ENCODE measurements at places on chromosomes 1 and 21.

GRCh38 chr1:40788561-40789341 is 5.2 kb downstream of the KCNQ4 start:
- DNase-seq: no peak

DNA sequence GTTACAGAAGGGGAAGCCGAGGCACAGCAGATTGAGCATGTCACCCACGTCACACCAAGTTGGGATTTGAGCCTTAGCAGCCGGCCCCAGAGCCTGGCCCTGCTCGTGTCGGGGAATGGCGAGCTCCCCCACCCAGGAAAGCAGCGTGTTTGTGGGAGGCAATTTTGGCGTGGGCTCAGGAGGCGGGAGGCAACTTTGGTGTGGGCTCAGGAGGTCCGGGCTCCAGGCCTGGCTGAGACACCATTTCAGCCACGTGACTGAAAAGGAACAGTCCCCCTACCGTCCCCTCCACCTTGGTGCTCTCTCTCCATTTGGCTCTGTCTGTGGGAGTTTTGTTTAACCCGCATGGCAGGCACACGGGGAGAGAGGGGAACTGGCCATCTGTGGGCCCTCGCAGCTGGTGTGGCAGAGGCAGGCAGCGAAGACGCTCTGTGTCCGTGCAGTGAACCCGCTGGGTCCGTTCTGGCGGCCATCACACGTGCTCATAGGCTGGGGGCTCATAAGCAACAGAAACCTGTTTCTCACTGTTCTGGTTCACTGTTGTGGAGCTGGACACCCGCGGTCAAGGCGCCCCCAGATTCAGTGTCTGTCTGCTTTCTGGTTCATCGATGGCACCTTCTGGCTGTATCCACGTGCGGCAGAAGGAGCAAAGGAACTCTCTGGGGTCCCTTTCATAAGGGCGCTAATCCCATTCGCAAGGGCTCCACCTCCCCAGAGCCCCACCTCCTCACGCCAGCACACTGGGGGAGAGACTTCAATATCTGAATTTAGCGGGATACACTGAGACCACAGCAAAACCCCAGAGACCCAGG is 110.2 kb downstream of the CRYAA start:
- DNase-seq: no peak

DNA sequence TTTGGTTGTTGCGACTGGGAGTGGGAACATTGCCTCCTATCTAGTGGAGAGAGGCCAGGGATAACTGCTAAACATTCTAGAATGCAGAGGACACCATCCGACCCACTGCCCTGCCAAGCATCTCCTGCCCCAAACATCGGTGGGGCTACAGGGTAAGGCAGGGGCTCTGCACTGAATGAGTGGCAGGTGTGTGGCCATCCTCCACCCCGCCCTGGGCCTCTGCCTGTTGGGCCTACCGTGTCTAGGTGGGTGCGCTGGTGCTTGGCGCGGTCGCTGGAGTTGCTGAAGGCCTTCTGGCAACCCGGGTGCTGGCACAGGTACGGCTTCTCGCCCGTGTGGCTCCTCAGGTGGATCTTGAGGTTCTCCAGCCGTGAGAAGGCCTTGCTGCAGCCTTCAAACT is 70.4 kb downstream of the DMRTB1 start:
- no peak for DNase-seq

- DNase-seq: peak; percentile 30
These were observed 79.5 kb downstream of the BEND5 start for GRCh38 chr1:48697066-48697707.

GRCh38 chr1:205298191-205298994 is 23.2 kb downstream of the NUAK2 start:
- DNase-seq: peak; percentile 97

GRCh38 chr1:1223891-1224290 is 7.9 kb downstream of the SDF4 start:
- no peak for DNase-seq

- DNase-seq: no peak
These were observed 7.7 kb upstream of the CLCA1 start for GRCh38 chr1:86460998-86461397.

DNA sequence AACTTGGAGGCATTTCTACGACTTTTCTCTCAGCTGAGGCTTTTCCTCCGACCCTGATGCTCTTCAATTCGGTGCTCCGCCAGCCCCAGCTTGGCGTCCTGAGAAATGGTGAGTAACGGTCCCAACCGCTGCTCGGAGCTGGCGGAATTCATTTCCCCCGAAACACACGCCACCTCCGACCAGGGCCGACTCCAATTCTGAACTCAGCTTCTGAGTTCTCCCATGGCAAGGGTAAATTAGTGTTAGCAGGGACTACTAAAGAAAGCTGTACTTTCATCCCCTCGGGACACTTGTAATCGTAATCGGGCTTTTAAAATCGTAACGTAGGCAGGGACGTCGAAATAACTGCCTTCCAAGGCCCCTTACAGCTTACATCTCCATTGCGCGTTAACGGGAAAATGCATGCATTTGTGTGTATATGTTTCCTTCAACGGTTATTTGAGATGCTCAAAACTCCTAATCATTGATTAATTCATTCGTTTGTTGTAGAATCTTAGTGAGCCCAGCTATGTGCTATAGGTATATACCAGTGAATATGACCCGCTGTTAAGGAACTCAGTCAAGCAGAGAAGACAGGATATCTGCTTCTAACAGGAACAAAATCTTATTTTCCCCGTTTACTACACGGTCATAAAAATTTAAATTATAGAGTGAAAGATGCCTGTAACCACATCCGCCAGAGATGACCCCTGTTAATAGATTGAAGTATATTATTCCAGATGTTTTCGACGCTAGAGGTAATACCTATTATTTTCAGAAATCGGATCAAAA is 472 bp downstream of the DTL start:
- no peak for DNase-seq

DNA sequence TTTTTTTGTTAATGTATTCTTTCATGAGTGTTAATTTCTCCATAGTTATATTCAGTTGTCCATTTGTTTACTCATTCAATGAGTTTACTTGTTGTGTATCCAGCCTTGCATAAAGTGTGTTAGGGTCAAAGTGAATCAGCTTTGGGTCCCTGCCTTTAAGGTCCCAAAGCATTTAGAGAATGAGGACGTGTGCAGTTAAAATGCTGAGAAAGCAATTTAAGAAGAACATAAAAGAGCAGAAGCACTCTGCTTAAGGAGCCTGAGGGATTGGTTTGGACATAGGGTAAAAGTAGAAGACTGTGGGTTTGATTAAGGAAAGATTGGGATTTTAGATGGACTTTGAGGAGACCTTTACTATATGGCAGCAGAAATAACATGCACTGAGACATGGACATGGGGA is 3.5 kb downstream of the OR14I1 start:
- DNase-seq: no peak

DNA sequence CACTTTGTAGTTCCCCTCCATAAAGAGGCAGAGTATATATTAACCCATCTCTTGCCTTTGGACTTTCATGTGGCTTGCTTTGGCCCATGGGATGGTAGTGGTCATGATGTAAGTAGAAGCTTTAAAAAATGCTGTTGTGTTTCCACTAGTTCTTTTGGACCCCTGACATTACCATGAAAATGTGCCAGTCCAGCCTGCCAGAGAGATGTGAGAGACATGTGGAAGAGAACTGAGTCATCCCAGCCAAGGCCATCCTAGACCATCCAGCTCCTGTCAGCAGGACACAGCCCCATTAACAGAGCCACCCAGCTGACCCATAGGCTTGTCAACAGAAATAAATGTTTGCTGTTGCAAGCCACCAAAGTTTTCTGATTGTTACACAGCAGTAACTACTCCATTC is 3.9 kb upstream of the CD101 start:
- no peak for DNase-seq

GRCh38 chr1:30790850-30791778 is 33.5 kb upstream of the LAPTM5 start:
- no peak for DNase-seq

GRCh38 chr1:174262349-174263241 is 103.3 kb downstream of the RABGAP1L start:
- DNase-seq: peak; percentile 56

- no peak for DNase-seq
These were observed 38.0 kb upstream of the COL18A1 start for GRCh38 chr21:45366931-45367401.

DNA sequence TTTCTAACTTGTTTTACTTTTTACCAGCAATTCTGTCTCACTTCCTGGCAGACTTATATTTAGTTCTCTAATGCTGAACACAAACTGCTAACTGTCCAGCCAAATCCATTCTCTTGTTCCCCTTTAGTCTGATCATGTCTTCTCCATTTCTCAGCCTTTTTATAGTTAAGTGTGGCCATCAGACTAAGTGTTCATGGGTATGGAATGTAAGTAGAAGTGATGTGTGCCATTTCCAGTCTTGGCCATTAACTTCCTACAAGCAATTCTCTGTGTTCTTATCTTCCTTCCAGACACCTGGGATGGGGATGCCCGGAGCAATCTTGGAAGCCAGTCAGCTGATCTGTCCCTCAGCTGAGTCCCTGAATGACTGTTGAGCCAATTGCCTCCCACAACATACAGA is 165.8 kb downstream of the ST6GALNAC3 start:
- no peak for DNase-seq

DNA sequence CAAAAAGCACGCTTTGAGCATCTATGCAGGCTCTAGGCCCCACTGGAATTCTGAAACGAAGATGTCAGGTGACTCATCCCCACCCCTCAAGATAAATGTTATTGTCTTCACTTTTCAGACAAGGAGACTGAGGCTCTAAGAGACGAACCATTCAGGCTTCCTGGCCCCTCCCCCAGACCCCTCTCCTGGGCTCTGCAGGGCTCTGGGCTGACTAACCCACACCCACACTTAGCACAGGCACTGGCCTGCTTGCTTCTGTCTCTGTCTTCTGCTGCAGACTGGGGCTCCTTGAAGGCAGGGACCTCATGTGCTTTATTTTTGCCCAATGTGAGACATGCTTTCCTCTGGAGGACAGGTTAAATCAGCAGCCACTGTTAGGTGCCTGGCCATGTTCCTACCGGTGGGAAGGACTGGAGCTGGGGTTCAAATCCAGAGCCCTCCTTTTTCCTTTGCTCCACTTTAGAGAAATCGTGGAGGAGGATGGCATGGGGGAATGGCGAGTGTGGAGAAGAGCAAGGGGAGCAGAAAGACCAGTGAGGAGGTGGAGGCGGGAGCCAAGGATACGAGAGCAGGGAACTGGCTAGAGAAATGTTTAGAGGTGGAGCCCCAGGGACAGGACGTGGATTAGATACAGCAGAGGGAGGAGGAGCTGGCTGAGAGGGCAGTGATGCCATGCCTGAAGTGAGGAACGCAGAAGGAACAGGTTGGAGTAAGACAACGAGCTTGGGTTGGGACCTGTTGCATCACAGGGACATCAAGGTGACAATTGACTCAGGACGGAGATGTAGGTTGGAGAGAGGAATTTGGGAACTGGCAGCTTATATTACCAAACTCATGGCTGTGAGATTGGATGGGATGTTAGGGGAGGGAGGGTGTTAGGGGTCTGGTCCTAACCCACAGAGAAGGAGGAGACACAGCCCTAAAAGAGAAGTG is 1.7 kb downstream of the TMEM125 start:
- peak; percentile 23 for DNase-seq

GRCh38 chr1:205430696-205431305 is 8.9 kb upstream of the LEMD1 start:
- DNase-seq: peak; percentile 63

DNA sequence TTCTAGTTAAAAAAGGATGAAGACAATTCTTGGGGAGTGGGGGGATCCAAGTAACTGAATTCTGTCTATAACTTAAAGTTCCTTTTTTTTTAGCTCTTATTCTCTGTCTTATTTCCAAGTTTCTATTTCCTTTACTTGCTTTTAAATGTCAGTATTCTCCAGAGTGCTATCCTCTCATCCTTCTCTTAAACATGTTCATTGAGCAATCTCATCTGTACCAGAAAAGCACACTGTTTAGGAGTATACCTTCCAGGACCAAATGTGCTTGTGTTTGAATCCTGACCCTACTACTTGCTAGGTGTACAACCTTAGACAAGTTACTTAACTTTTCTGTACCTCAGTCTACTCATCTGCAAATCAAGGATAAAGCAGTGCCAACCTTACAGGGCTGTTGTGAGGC is 50.1 kb downstream of the AKT3 start:
- DNase-seq: no peak

DNA sequence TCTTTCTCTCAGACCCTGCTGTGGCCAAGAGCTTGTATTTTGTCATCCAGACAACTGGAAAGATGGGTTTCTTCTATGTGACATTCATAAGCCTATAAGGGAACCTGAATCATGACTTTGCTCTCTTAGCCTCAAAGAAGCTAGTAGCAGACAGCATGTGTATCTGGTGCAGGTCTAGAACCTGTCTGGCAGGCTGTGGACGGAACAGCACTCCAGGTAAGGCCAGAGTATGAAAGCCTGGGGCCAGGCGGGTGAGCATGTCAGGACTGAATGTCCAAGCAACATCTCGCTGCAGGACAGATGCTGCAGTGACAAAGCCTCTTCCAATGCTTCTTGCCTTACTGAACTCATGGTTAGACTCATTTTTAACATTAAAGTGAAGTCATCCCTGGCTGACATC is 32.8 kb downstream of the AKNAD1 start:
- DNase-seq: no peak

DNA sequence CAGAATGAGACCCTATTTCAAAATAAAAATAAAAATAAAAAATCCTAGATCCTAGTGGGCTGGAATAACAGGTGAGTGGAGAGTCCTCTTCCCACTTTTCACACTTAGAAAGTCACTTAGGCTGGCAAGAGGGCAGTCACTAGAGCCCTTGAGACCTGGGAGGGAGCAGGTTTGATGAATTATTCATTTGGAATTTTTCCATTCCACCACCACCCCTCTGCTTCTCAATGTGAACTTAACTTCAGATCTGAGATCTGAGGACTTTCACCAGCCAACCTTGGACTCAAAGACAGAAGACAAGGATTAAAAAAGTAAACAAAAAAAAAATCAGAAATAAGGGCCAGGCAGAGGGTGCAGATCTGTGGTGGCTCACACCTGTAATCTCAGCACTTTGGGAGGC is 16.5 kb downstream of the AKR7A3 start:
- no peak for DNase-seq

GRCh38 chr1:8398677-8399076 is 80.8 kb downstream of the SLC45A1 start:
- DNase-seq: no peak

- DNase-seq: no peak
These were observed 454.0 kb upstream of the C1orf87 start for GRCh38 chr1:60527567-60527966.

DNA sequence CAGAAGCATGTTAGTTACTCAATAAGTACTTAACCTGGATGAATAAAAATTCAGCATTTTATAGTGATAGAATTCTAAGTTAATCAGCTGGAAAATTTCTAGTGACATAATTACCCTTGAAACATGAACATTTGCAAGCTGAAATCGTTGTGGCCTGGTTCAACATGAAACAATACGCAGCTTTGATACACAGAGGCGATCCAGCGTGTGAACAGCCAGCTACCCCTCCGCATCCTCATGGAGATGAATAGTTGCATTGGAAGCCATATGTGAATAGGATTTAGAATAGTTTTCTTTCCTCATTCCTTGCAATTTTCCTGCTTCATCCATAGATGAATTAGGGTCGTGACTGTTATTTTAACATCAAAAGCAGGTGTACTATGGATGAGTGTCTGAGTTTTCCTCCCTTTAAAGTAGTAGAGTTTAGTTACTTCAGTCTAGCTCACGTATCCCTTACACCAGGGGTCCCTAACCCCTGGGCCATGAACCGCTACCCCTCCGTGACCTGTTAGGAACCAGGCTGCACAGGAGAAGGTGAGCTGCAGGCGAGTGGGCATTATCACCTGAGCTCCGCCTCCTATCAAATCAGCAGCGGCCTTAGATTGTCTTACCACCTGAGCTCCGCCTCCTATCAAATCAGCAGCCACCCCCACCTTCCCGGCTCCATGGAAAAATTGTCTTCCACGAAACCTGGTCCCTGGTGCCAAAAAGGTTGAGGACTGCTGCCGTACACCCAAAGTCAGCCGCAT is 6.2 kb upstream of the TARBP1 start:
- DNase-seq: no peak
